ENCODE measurements at places on chromosomes 2 and 18. TPM values are rescaled to one million over a fixed set of nuclear protein-coding genes. Genes with fewer than 3 reads are reported as not detected.

DNA sequence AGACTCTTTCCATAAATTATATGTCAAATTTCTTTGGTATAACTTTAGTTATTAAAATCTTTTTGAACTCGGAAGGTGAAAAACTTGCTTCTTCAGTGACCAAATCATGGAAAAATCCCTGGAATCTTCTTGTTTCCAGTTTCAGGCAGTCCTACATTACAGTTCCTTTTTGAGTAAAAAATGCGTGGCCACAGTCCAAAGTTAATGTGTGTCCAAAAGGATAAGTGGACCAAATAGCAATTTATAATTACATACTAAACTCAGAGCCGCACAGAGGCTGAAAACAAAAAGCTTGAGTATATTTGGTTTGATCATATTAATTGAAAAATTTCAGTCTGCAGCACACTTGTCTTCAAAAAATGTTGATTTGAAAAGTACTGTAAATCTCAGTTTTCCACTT is 28.4 kb upstream of the DYNC2LI1 start:
- no peak for DNase-seq

DNA sequence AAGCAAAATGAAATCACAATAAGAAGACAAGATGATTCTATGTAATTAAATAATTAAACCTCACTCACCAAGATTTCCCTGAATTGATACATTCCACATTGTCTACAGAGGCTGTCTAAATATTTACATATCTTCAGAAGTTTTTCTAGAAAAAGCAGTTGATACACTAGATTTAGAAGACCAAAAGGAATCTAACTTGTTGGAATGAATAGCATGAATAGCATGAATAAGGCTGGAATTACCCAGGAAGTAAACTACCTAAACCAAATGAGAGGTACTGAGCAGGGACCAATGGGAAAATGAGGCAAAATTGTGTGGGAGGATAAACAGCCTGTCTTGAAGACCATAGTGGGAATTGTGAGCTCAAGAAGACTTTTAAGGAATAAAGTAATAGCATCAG is 479.7 kb downstream of the TXNL1 start:
- no peak for DNase-seq

The SEMA4C gene
- total RNA-seq = 56.9 TPM

The ANKRD12 gene
- total RNA-seq = 11.4 TPM
